ENCODE measurements at places on chromosomes 11 and 22.

DNA sequence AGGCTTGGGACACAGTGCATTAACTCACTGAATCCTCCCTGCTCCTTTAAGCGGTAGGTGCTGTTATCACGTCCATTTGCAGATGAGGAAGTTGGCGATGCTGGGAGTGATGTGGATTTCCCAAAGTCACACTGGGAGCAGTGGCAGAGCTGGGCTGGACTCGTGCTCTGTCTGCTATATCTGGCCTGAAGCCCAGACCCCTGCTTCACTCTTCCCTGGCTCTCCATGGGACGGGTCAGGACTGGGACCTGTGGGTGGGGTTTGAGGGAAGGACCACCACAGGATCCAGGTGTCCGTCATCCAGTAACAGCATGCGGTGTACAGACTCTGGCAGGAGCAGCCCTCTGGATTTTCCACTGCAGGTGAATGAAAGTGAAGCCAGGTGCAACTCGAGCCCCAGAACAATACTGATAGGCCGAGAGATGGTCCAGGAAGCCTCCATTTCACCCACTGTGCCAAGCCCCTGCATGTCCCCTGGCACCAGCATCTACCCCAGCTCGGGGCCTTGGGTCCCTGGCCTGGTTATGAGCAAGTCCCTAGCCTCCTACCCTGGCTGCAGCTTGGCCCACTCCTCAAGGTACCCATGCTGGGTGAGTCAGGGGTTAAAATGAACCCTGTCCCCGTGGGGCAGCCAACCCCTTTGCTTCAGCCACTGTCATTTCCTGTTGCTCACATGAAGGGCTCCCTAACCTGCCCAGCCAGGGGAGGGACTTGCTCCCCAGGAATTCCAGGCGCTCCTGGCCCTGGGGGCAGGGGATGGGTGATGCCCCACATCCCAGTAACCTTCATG lies 4.2 kb downstream of the USP2 start:
- DNase-seq, result no peak

GRCh38 chr22:36404446-36404845 lies 16.7 kb upstream of the MYH9 start:
- no peak for DNase-seq

GRCh38 chr22:44019846-44020245 lies 4.3 kb upstream of the PARVB start:
- DNase-seq, result no peak

- no peak for DNase-seq
These were observed 86.3 kb downstream of the SNX19 start for GRCh38 chr11:130829920-130830511.

DNA sequence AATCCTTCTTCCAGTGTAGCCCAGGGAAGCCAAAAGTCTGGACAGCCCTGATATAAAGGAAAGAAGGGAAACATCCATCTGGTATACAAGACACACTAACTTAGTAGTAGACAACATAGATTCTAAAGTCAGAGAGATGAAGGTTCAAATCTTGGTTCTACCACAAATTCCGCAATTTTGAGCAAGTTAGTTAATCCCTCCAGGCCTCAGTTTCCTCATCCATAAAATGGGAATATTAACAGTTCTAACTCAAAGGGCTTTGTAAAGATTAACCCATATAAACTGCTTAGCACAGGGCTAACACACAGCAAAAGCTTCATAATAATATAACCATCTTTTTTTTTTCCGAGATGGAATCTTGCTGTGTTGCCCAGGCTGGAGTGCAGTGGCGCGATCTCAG lies 10.7 kb downstream of the LRP4 start:
- no peak for DNase-seq

DNA sequence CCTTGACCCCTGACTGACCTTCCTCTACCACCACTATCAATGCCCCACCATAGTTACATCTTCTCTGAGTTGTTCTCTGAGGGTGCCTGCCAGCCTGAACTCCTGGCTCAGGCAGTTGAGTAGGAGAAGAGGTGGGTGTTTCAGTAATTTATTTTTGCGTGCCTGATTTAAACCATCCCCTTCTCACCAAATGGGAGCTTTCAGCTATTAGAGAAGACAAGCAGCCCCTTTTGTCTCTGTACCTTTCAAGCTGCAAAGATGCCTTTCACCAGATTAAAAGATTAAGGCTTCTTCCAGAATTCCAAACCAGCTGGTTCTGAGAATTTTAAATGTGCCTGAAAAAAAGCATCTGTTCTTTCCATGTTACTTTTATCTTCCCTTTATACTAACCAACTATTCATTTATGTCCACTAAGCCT lies 223.8 kb downstream of the FAM76B start:
- DNase-seq, result no peak

DNA sequence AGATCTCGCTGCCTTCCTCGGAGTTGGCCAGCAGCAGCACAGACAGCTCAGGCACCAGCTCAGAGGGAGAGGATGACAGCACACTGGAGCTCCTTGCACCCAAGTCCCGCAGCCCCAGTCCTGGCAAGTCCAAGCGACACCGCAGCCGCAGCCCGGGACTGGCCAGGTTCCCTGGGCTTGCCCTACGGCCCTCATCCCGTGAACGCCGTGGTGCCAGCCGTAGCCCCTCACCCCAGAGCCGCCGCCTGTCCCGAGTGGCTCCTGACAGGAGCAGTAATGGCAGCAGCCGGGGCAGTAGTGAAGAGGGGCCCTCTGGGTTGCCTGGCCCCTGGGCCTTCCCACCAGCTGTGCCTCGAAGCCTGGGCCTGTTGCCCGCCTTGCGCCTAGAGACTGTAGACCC lies 6.4 kb downstream of the PLA2G3 start:
- DNase-seq, result no peak

GRCh38 chr11:15075162-15075526 lies 1.8 kb downstream of the CALCB start:
- DNase-seq, result no peak

DNA sequence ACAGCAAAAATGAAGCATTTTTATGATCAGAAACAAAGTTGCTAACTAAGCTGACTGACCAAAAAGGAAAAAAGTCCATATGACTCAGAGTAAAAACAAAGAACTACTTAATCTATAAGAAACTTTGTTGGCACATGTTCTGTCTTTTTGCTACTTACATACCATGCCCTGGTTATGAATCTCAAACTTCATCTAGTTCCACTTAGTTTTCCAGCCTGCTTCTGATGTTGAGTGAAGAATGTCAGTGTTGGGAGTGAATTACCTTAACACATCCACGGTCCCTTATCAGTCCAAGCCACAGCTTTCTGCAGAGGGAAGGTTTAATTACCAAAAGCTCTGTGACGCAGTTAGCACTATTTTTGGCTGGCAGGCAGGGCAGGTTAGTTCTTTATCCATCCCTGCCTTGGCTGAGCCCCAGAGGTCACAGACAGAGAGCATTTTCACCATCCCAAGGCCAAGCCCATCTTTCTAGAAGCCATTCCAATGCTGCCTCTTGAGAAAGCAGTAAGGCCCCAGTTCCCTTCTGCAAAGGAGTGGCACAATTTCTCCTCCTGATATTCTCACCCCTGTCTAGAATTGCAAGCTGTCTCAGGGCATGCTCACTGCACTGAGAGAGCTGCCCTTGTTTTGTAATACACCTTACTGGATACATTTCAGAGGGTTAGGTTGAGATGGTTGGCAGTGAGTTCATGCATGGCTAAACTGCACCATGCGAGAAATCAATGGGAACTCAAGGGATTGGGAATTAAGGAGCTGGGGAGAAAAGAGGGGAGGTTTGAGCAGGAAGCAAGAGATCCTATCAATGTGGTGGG lies 67.1 kb downstream of the SLC1A2 start:
- DNase-seq, result peak; percentile 51

DNA sequence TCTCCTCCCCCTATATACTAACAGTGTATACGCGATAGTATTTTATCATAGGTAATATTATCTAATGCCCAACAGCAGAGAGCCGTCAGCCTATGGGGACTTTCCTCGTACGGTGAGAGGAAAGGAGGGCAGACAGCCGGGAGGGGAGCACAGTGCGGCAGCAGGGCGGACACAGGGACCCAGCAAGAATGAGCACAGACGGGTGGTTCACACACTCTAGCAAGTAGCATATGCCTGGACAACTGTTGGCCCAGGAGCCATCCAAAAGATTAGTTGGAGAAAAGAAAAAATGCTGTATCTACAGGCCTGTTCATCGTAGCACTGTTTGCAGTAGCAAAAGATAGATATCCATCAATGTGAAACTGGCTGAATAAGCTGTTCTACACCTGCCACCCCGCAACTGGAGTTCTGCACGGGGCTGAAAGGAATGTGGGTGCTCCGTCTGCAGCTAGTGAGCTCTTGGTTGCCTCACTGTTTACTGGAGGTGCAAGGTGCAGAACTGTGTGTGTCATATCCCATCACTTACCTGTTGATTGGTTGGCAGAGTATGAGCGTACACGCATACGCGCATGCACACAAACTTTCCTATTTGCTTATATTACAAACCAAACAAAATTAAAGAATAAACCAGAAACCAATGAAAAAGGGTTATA lies 324.3 kb downstream of the TBC1D22A start:
- DNase-seq, result no peak

DNA sequence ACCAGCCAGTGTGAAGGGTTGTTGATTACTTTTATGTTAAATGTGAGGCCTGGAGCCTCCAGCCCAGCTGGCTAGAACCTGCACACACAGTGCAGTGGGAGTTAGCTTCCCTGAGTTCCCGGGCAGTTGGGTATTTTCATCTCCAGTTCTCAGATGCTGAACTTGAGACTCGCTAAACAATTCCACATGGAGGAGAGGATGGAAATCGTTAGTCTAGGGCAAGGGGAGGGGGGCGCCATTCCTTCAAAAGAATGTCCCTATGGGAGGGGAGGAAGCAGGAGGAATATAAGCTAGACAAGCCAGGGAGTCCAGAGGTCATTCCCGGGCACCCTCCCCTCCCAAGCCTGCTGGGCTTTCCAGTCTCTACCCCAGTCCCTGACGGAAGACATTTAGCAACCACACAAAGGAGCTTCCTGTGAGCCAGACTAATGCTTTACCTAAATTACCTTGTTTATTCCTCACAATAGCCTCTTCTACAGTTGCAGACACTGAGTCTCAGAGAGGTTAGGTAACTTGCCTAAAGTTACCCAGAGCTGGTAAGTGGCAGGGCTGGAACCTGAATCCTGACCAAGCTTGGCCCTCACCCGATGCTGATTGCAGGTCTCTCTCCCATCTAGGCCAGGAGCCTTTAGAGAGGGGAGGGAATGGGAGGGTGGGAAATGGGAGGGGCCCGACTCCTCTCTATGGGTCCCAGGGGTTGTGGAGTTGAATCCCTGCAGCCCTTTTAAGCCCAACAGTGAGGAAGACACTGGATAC lies 1.9 kb upstream of the TSKU start:
- no peak for DNase-seq

DNA sequence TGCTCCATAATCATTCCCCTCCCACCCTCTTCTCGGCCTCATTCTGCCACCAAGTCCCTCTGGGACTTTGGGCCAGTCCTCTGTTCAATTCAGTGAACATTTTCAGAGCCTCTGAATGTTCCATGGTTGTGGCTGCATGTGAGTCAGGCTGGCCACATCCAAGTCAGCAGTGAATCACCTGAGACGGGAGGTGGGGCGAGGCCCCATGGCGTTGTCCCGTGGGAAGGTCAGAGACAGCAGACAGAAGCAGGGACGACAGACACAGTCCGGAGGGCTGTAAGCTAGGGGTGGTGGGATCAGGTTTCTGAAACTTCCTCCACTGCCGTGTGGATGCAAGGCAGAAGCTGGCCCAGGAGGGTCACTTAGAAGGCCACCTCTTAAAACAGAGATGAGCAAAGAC lies 324.8 kb downstream of the MN1 start:
- peak; percentile 46 for DNase-seq

DNA sequence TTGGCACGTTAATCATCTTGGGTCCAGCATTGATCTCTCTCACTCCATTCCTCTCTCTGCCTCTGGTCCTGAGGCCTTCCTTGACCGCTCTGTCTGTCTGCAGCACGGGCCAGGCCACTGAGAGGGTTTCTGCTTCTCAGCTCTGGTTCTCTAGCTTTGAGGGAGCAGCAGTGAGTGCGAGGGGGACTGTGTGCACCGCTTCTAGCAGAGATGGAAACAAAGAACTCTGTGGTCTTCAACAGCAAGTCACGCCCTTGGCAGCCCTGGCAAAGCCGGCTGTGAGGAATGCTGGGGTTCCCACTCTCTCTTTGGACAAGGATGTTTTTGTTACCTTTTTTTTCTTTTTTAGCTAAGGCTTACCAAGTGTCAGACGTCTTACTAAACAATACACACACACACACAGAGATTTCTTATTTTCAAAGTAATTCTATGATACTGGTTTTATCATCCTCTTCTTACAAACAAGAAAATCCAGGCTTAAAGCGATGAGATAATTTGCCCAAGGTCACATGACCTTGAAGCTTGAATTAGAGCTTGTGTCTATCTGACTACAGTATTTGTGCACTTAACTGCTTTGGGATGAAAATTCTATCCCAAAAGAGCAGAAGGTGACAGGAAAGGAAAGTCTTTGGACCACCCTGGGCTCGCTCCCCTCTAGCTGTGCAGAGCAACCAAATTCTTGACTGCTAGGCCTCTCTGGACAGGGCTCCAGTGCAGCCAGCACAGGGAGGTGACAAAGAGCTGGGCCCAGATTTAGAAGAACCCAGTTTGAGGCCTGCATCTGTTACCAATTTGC lies 293.2 kb downstream of the NTM start:
- no peak for DNase-seq

DNA sequence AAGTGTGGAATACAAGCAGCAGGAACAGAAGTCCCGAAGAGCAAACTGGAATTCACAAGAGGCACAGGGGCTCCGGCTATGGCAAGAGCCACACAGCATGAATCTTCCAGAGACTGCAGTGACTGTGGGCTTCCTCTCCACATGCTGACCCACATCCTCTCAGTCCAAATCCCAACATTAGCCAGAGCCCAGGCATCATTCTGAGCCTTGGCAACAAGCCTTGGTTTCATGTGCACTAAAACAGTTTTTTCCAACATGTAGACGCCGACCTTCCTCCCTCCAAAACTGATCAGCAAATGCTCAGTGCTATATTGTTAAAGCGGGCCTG lies 91.7 kb upstream of the CSNK2A3 start:
- no peak for DNase-seq

GRCh38 chr22:44037519-44038375 lies 13.6 kb downstream of the PARVB start:
- peak; percentile 91 for DNase-seq

DNA sequence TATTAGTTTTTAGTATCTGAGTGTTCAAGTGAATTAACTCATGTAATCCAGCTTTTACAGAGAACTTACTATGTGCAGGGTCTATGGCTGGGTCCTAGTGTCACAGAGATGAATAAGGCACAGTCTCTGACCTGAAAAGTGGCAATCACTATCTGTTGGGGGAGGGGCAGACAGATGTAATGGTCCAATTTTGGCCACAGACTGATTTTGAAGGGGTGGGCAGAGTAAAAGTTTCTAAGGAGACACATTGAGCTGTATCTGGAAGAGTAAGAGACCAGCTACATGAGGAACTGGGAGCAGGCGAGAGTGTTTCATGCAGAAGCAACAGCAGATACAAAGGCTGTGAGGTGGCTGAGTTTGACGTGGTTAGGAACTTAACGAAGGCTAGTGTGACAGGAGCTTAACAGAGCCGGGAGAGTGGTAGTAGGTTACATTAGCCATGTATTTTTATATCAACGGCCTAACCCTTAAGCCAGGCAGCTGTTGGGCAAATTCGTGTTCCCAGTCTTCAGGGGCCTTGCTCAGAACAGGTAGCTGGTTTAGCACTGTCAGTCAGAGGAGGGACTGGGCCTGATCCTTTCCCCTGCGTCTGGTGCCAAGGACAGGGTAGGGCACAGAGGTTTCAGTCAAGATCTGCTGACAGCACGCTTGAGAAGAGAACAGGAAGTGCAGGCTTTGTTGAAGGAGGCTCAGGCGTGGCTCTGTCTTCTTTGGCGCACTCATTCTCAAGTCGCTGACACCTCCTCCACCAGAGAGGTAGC lies 1.4 kb upstream of the STIM1 start:
- DNase-seq, result no peak

- DNase-seq, result no peak
These were observed 123.7 kb downstream of the KCNQ1OT1 start for GRCh38 chr11:2576111-2576510.

GRCh38 chr22:25067851-25068421 lies 115.4 kb downstream of the KIAA1671 start:
- no peak for DNase-seq

Measured in choroid plexus epithelial cell (primary cell).